ENCODE measurements at places on chromosomes 1 and 21. TPM values are rescaled to one million over a fixed set of nuclear protein-coding genes. Genes with fewer than 3 reads are reported as not detected.

- H3K27me3 ChIP-seq: no peaks in the 10 kb centered on the region
- no peak for DNase-seq
- H3K36me3 ChIP-seq: no peaks in the 10 kb centered on the region
- no peak overlapping the region for H3K27ac ChIP-seq
These were observed 44.3 kb downstream of the TPR start for GRCh38 chr1:186330758-186331157.

GRCh38 chr21:34885125-34885524 is 164.0 kb downstream of the RUNX1 start:
- no peaks in the 10 kb centered on the region for H3K36me3 ChIP-seq
- no peak for DNase-seq
- H3K4me1 ChIP-seq: peaks cover 2% of the 10 kb centered on the region
- H3K27me3 ChIP-seq: no peaks in the 10 kb centered on the region

- H3K4me3 ChIP-seq: no peak overlapping the region
- H3K27me3 ChIP-seq: no peaks in the 10 kb centered on the region
These were observed 6.9 kb upstream of the SCYL3 start for GRCh38 chr1:169900571-169900970.

DNA sequence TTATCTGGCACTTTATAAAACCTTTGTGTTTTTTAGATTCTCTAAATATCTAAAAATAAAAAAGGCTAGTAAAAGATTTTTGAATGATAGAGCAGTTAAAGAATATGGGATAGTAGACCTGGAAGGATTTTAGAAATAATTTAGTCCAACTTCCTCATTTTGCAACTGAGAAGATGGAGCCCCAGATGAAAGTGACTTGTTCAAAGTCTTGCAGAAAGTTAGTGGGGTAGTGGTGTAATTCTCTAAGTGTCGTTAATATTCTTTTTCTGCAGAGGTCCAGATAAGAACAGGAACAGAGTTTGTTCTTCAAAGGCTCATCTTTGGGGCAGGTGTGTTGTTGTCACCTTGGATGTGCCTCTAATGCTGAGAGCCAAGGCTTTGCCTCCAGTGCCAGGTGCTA is 159.5 kb downstream of the DISC1 start:
- no peak for DNase-seq
- H3K36me3 ChIP-seq: no peaks in the 10 kb centered on the region
- no peak overlapping the region for H3K27ac ChIP-seq
- no peaks in the 10 kb centered on the region for H3K27me3 ChIP-seq

DNA sequence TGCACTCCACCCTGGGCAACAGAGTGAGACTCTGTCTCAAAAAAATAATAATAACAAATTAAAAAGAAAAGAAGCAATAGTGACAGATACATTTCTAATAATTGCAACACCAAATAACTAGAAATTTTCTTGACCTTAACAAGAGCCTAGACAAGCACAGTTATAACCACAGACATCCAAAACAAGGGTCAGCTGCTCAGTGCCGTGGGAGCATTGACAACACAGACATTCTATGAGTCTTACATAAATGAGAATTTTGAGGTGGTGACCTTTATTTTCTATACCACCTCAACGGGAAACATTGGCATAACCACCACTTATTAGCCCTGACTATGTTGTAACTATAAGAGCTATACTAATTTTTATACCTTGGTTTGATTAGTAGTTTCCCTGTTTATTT is 156.1 kb downstream of the NR5A2 start:
- no peaks in the 10 kb centered on the region for H3K36me3 ChIP-seq
- DNase-seq: no peak
- H3K4me3 ChIP-seq: no peak overlapping the region
- no peaks in the 10 kb centered on the region for H3K4me1 ChIP-seq
- H3K27ac ChIP-seq: no peak overlapping the region

The LRRC71 gene
- 0.50 TPM for total RNA-seq

DNA sequence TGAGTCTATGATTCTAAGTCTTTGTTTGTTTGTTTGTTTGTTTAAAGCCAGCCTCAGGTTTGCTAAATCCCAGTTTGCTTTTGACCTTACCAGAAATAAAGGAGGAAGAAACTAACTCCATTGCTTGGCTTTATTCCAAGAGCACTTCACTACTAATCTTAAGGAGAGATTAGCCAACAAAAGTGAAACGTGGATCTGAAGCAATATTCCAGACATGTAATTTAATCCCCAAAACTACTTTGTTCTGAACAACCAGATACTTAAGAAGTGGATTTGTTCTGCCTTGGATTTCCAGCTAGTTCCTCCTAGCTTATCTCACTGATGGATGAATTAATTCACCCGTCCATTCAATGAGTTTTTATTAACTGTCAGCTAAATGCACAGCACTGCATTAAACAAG is 15.9 kb upstream of the CEP350 start:
- no peaks in the 10 kb centered on the region for H3K27me3 ChIP-seq
- no peak overlapping the region for H3K27ac ChIP-seq
- H3K4me1 ChIP-seq: no peaks in the 10 kb centered on the region
- no peak overlapping the region for H3K4me3 ChIP-seq

The FABP3 gene
- 3.3 TPM for total RNA-seq

DNA sequence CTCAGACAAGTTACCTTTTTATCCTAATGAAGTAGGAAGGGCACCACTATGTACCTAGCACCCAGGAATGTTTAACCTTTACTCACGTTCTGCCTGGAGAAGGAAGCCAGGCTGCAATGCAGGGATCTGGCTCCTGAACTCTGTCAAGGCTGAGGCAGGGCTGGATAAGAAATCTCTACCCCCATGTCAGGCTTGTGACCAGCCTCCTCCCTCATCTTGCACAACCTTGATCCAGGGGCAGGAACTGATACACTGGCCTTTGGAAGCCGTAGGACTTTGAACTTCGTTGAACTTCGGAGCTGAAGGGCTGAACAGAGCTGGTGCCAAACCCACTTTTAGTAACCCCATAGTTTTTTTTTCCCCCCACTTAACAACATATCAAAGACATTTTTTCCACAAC is 8.0 kb upstream of the AKR1A1 start:
- DNase-seq: no peak
- no peak overlapping the region for H3K4me3 ChIP-seq
- H3K27ac ChIP-seq: no peak overlapping the region
- H3K4me1 ChIP-seq: no peaks in the 10 kb centered on the region
- no peaks in the 10 kb centered on the region for H3K36me3 ChIP-seq

DNA sequence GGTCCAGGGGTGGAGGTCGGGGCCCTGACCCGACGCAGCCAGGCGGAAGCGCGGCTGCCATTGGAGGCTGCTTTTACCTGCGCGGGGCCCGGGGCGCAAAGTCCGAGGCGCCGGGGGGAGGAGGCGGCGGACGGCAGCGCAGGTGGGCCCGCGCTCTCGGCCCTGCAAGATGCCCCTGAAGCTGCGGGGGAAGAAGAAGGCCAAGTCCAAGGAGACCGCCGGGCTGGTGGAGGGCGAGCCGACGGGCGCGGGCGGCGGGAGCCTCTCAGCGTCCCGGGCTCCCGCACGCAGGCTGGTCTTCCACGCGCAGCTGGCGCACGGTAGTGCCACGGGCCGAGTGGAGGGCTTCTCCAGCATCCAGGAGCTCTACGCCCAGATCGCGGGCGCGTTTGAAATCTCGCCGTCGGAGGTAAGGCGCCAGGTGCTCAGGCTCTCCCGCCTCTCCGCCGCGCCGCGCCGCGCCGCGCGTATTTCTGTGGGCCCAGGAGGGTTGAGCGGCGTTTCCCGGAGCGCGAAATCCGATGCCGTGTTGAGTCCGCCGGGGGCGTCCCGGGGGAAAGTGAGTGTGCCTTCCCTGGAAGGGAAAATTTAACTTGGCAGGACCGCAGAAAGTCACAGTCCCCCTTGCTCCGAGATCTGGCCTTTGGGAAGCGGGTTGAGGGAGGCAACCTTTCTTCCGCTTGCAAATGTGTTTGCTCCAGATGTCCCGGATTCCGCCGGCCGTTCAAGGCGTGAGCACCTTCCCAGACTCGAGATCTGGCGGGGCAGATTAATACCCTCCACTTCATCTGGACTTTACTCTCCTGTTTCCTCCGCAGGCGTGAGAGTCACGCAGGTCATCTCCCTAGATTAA is at the start of gene GIPC2:
Gene GIPC2 (plus strand): TSS at position 41 of the 853 bp plus-strand sequence. CDS start 129 bp downstream, at position 170.
- H3K27me3 ChIP-seq: no peaks in the 10 kb centered on the region
- peaks cover 6% of the 10 kb centered on the region for H3K4me1 ChIP-seq
- peak; percentile 55 for DNase-seq
- H3K36me3 ChIP-seq: no peaks in the 10 kb centered on the region
- peak within 1 kb of the TSS; percentile 60 for H3K4me3 ChIP-seq

DNA sequence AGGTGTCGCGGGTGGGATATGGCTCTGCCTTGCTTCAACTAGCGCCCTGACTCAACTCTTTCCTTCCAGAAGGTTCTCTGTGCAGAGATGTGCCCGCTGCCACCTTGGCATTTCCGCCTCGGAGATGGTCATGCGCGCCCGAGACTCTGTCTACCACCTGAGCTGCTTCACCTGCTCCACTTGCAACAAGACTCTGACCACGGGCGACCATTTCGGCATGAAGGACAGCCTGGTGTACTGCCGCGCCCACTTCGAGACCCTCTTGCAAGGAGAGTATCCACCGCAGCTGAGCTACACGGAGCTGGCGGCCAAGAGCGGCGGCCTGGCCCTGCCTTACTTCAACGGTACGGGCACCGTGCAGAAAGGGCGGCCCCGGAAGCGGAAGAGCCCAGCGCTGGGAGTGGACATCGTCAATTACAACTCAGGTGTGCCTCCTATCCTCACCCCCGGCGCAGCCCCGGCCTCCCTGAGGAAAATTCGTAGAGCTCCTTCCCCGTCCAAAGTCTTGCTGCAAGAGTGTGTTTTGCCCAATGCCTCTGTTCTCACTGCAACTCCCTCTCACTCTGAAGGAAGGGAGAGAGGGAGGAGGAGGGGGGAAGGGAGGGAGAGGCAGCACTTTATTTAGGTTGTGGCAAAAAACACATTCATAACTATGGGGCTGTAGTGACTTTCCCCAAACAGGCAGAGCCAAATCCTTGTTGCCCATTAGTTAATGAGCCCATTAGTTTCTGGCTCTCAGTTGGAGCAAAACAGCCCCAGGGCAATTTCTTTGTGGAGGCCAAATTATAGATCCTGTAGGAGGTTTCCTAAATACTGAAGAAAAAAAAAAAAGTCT is 4.3 kb downstream of the LHX9 start:
- no peak for DNase-seq
- no peak overlapping the region for H3K27ac ChIP-seq
- H3K4me1 ChIP-seq: peaks cover 3% of the 10 kb centered on the region
- no peaks in the 10 kb centered on the region for H3K36me3 ChIP-seq

DNA sequence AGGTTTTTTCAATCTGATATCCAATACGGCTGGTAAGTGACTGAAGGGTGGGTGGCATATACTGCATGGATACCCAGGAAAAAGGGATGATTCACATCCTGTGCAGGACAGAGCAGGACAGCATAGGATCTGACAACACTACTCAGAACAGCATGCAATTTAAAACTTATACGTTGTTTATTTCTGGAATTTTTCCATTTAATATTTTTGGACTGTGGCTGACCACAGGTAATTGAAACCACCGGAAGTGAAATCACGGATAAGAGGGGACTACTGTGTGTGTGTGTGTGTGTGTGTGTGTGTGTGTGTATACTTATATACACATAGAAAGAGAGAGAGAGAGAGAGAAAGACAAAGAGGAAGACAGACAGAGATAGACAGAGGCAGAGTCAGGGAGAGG is 23.0 kb downstream of the ERICH3 start:
- no peak overlapping the region for H3K4me3 ChIP-seq
- no peak for DNase-seq
- H3K27me3 ChIP-seq: no peaks in the 10 kb centered on the region
- no peak overlapping the region for H3K27ac ChIP-seq
- no peaks in the 10 kb centered on the region for H3K36me3 ChIP-seq
- H3K4me1 ChIP-seq: no peaks in the 10 kb centered on the region

GRCh38 chr1:91499904-91500755 is 521 bp upstream of the CDC7 start:
- no peaks in the 10 kb centered on the region for H3K27me3 ChIP-seq
- no peak for DNase-seq
- no peaks in the 10 kb centered on the region for H3K36me3 ChIP-seq
- no peak overlapping the region for H3K27ac ChIP-seq

- DNase-seq: no peak
- peak overlapping the region; percentile 61 for H3K4me3 ChIP-seq
- H3K36me3 ChIP-seq: no peaks in the 10 kb centered on the region
- H3K27ac ChIP-seq: no peak overlapping the region
- H3K27me3 ChIP-seq: no peaks in the 10 kb centered on the region
- peaks cover 3% of the 10 kb centered on the region for H3K4me1 ChIP-seq
These were observed 771 bp upstream of the RAD54L start for GRCh38 chr1:46246548-46247435.

The MRAP gene
- not detected for total RNA-seq

DNA sequence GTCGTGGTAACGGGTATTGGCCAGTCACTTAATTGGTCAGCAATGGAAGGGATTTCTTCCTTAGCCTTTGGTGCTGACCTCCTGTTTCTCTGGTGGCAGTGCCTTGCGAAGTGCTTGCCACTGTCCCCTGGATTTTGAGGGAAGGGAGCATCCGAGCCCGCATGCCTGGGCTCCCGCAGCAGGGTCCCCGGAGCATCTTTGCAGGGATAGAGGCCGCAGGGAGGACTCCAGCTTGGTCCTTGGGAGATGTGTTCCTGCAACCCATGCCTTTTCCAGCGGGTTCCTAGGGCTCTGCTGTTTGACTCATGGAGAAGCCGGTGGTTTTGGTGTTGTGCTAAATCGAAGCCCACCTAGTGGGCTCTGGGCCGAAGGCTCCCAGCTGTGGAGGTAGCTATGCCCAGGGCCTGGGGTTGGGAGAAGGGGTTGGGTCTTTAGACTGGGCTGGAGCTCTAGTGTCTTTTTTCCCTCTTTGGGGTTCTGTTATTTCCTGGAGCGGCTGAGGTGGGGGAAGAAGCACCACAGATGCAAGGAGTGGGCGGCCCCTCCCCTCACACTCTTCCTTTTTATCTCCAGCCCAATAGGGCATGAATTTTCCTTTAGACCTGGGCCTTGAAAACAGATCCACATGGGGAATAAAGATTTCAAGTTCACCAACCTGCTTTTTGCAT is 39.0 kb downstream of the PIK3CD start:
- H3K27me3 ChIP-seq: no peaks in the 10 kb centered on the region
- H3K4me1 ChIP-seq: peaks cover 4% of the 10 kb centered on the region
- H3K4me3 ChIP-seq: peak overlapping the region; percentile 47
- H3K36me3 ChIP-seq: no peaks in the 10 kb centered on the region
- H3K27ac ChIP-seq: no peak overlapping the region
- DNase-seq: no peak

- DNase-seq: no peak
- no peak overlapping the region for H3K4me3 ChIP-seq
- H3K36me3 ChIP-seq: no peaks in the 10 kb centered on the region
- H3K4me1 ChIP-seq: peaks cover 4% of the 10 kb centered on the region
These were observed 3.8 kb upstream of the RUSC1 start for GRCh38 chr1:155316922-155317321.

DNA sequence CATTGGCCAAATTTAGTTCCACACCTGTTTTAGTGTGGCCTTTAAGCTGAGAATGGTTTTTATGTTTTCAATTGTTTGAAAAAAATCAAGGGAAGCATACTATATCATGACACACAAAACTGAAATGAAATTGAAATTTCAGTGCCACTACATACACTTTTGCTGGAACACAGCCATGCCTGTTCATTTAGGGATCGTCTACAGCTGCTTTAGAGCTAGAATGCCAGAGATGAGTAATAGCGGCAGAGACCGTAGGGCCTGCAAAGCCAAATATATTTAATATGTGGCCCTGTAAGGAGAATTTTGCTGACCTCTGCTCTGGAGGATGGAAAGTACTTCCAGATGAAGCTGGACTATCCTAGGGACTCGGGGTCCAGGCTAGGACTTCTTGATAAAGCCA is 62.5 kb upstream of the LYST start:
- no peak for DNase-seq
- H3K27me3 ChIP-seq: no peaks in the 10 kb centered on the region
- H3K27ac ChIP-seq: no peak overlapping the region
- no peaks in the 10 kb centered on the region for H3K36me3 ChIP-seq
- H3K4me1 ChIP-seq: peaks cover 2% of the 10 kb centered on the region

The HIVEP3 gene
- 7.5 TPM for total RNA-seq

The TSSK3 gene
- total RNA-seq: 12.4 TPM
